ENCODE measurements at places on chromosomes 11 and 22.

GRCh38 chr11:118533769-118534729 lies 3.1 kb downstream of the TMEM25 start:
- DNase-seq, result no peak

DNA sequence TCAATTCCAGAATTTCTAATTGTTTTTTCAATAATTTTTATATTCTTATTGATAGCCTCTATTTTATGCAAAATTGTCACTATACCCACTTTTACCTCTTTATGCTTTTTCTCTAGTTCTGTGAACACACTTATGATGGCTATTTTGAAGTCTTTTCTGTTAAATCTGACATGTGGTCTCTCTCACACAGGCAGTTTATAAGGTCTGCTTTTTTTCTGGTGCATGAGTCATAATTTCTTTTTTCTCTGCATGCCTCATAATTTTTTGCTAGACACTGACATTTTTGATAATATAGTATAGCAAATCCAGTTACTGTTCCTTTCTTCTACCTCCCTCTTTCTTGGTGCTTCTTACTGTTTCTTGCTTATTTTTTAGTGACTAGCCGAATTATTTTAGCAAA lies 36.0 kb downstream of the ZBTB44 start:
- no peak for DNase-seq

GRCh38 chr22:42932197-42932519 lies 75.1 kb upstream of the ARFGAP3 start:
- DNase-seq, result no peak

DNA sequence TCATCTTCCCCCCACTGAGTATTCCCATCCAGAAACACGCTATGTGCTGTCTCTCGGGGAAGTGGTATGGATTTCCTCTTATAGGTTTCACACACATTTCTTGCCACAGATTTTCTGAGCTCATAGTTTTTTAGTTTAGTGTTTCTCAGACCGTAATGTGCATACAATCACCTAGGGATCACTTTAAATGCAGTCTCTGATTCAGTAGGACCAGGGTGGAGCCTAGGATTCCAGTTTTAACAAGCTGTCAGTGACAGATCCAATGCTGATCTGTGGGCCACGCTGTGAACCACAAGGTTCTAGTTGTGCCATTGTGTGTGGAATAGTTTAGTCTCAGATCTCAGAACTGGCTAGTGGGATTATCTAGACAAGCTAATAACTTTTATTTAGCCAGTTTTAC lies 23.7 kb upstream of the CXCR5 start:
- no peak for DNase-seq

DNA sequence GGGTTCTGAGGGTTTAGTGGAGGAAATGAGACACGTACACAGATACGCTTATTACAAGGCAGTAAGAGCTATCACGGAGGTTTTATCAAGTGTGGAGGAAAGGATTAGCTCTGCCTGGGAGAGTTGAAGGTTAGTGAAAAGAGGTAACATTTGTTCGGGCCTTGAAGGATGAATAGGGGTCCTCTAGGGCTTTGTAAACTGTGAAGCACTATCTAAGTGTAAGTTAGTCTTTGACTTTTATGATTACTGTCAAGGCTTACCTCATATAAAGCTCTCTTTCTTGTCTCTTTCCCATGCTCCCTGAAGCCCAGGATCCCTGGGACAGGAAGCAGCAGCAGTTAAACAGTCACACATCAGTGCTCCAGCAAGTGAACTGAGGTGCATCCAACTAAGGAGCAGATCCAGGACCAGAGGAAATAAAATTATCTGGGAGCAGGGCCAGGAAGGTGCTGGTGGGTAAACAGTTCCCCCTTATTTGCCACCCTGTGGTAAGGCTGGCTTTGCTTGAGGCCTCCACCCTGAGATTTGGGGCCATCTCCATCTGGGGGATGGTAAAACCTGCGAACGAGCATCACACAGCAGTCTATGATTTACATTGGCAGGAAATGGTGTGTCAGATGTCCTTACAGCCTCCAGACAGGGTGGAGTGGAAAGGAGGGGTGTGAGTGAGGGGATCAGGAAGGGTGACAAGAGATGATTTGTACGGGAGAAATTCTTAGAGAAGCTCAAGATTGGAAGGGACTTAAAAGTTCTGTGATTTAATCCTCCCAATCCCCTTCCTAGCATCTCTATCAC lies 27.2 kb downstream of the GVQW3 start:
- no peak for DNase-seq

DNA sequence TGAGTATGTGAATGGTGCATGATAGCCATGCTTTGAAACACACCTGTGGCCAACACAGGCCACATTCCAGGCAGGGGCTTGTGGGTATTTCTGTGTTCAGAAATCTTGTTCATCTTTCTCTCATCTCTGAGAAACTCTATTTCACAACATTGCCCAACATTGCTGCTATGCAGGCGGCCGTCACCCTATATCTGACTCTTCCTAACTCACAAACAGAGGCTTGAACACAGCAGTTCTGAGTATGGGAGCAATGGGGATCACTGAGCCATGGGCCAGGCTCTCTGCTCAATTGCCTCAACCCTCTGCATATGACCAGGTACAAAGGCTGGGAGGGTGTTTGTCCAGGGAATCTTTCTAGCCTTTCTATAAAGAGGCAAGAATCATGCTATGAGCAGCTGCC lies 259.9 kb downstream of the BUD13 start:
- no peak for DNase-seq

DNA sequence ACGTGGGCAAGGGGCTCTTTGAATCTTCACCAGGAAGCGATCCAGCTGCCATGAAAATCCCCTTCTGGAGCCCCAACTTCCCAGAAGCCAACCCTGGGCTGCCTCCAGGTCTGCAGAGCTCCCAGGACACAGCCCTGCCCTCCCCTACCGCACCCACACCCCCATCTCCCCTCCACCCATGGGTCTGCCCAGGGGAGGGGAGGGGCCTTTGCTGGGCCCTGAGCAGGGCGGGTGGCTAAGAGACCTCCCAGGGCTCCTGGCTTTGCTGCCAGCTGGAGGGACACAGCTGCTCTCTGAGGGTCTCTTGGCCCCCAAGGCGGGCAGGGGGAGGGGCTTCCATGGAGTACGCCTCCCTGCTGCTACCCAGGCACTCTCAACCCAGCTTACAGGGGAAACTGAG lies 64.1 kb downstream of the WNT7B start:
- DNase-seq, result no peak

- no peak for DNase-seq
Observed at GRCh38 chr11:10021563-10021962, 272.5 kb downstream of the SBF2 start.

GRCh38 chr11:132451942-132452601 lies 1080.2 kb downstream of the OPCML start:
- no peak for DNase-seq

- DNase-seq, result no peak
Observed at GRCh38 chr11:90135016-90135415, 553 bp downstream of the NAALAD2 start.

DNA sequence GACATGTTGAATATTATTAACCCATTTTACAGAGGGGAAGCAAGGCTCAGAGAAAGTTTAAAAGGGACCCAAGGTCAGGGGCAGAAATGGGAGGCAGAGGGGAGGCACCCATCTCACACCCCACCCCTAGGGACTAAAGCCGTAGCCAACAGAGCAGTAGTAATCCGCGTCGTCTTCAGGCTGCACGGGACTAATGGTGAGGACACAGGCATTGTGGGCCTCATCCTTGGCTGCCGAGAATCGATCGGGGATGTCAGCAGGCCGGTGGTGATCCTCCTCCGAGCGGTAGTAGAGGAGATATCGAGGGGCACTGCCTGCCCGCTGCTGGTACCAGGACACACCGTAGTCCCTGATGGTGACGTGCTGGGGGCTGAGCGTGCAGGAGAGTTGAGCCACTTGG lies 1.5 kb downstream of the VPREB3 start:
- DNase-seq, result no peak

- DNase-seq, result no peak
Observed at GRCh38 chr11:109040303-109040702, 375.4 kb downstream of the DDX10 start.

GRCh38 chr22:27554106-27554811 lies 247.3 kb downstream of the MN1 start:
- DNase-seq, result no peak

- no peak for DNase-seq
Observed at GRCh38 chr22:50473088-50473487, 1.7 kb downstream of the SBF1 start.

GRCh38 chr11:629237-629583 lies 2.2 kb upstream of the SCT start:
- DNase-seq, result no peak

- no peak for DNase-seq
Observed at GRCh38 chr11:34602245-34602644, 18.6 kb upstream of the EHF start.

DNA sequence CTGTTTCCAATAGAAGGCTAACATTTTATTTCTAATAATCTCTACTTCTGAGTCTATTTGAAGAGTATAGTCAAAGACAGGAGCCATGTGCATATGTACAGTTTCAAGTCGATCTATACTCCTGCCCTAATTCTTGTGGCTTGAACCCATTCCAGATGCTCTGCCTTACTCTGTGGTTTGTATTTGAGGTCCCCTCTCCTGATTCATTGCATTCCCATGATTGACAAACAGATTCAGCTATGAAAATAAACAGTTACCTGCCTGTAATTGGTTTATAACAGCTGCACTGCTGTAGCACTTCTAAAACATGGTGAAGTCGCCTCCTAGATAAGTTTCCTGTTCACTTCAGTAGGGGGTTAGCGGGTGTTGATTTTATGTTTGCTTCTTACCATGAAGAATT lies 138.7 kb downstream of the SOX6 start:
- no peak for DNase-seq

DNA sequence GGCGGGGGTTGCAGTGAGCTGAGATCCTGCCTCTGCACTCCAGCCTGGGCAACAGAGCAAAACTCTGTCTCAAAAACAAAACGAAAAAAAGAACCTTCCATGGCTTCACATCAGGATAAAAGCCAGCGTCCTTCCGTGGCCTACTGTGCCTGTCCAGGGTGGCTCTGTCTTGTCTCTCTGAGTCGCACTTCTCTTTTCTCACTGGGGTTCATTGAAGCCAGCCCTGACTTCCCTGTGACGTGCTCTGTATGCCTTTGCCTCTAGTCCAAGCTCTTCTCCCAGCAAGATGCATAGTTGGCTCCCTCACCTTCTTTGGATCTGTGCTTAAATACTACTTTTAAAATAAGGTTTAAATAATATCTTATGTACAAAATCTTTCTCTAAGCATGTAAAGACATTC lies 11.6 kb downstream of the ATXN10 start:
- DNase-seq, result no peak

- DNase-seq, result no peak
Observed at GRCh38 chr11:64870893-64871466, 7.4 kb downstream of the EHD1 start.

- no peak for DNase-seq
Observed at GRCh38 chr11:63673579-63673978, 2.4 kb upstream of the ATL3 start.

DNA sequence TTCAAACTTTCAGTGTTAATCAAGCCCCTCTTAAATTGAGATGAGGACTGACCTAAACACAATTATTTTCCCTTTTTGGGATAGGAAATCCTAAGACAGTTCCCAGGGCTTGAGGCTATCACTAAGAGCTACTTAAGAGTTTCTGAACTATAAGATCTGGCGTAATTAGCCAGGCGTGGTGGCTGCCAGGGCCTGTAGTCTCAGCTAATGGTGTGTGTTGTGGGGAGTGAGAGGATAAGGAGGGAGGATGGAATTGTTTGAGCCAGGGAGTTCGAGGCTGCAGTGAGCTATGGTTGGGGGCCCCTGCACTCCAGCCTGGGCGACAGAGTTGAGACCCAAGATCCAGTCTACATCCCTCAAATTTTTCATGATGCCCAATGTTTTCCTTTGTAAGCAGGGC lies 23.5 kb upstream of the EXPH5 start:
- no peak for DNase-seq

- no peak for DNase-seq
Observed at GRCh38 chr22:24455751-24456426, 28.5 kb downstream of the ADORA2A start.

DNA sequence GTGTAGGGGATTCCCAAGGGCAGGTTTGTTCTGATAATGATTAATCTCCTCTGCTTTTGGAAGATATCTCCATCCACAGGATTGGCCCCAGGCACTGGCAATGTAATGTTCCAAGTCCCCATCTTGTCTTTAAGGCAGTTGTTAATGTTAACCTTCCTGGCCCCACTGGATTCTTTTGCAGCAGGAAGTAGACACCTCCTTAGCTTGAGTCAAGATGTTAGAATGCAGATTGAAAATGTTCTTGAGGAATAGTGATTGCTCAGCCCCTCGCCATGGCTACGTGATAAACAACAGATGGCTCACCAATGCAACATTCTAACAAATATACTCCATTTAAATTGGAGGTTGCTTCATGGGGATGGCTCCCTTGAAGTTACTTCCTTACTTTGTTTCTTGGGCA lies 7.3 kb downstream of the HEPHL1 start:
- DNase-seq, result no peak

DNA sequence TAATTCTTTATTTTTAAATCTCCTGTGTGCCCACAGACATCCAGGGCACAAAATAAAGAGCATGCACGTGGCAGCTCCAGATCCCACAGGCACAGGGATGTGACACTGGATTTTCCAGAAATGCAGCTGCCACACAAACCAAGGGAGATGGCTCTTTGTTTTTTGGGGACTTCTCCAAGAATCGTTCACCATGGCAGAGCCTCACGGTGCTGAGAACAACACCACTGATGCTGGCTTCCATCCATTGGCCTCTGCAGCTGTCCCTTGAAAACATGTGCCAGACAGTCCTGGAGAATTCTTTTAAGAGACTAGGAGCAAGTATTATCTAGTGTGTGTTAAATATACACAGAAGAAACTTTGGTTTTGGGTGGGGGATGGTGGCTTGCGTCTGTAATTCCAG lies 108.4 kb upstream of the SLC22A12 start:
- no peak for DNase-seq

DNA sequence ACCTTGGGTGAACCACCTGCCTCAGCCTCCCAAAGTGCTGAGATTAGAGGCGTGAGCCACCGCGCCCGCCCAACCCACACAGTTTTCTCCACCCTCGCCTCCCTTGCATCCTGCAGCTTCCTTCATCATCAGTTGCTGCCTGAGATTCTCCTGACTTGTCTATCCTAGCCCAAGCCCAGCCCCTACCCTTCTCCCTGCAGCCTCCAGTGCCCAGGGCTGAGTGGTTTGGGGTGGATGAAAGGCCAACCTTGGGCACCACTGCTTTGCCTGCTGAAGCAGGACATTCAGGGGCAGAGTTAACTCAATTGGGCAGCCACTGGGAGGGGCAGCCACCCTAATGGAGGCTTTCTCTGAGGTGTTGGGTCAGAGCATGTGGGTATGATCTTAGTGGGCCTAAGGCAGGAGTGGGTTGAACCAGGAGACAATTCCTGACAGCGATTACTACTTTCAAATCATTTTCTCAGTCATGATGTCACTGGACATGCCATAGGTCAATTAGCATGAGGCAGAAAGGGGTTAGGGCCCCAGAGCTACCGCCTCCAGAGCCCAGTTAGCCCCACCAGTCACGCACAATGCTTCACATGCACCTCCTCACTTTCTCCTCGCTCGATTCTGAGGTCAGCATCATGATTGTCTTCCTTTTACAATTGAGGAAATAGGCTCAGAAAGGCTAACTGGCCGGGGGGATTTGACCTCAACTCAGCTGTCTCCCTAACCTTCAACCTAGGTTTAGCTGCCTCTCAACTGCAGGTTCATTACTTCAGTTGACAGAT lies 1.0 kb upstream of the FKBP2 start:
- DNase-seq, result no peak

GRCh38 chr11:132312701-132313111 lies 942.3 kb downstream of the NTM start:
- no peak for DNase-seq

Measured in GM18507 (cell line).